Thyroid gland (tissue), 4 donors: ENCODE measurements at places on chromosomes 1 and 21. TPM values are rescaled to one million over a fixed set of nuclear protein-coding genes. Genes with fewer than 3 reads are reported as not detected.

DNA sequence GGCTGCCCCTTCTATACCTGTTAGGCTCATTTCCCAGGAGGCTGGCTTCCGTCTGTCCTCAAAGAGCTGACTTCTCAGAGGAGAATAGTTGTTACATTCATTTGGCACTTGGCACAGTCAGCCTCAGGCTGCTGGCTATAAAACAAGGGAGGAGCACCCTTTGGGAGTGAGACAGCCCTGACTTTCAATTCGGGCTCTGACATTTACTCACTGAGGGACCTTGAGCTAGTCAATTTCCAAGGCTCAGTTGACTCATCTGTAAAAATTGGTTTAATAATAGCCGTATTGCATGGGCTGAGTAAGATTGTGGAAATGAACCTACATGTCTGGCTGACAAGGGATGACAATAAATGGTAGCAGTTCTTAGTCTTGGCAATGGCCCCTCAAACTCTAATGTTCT lies 13.7 kb downstream of the ALX3 start:
- peaks cover 61% of the 10 kb centered on the region for H3K36me3 ChIP-seq
- H3K4me1 ChIP-seq = no peaks in the 10 kb centered on the region
- H3K4me3 ChIP-seq = no peak overlapping the region
- H3K27ac ChIP-seq = no peak overlapping the region
- no peaks in the 10 kb centered on the region for H3K27me3 ChIP-seq

GRCh38 chr1:201349092-201349491 lies 28.4 kb downstream of the TNNT2 start:
- DNase-seq = no peak
- no peak overlapping the region for H3K4me3 ChIP-seq
- no peak overlapping the region for H3K27ac ChIP-seq
- H3K27me3 ChIP-seq = no peaks in the 10 kb centered on the region

GRCh38 chr1:45769261-45769932 lies 18.9 kb upstream of the IPP start:
- H3K36me3 ChIP-seq = no peaks in the 10 kb centered on the region
- H3K27me3 ChIP-seq = no peaks in the 10 kb centered on the region
- DNase-seq = no peak
- H3K27ac ChIP-seq = no peak overlapping the region

- no peak overlapping the region for H3K27ac ChIP-seq
- no peak overlapping the region for H3K4me3 ChIP-seq
- H3K36me3 ChIP-seq = no peaks in the 10 kb centered on the region
- DNase-seq = no peak
- no peaks in the 10 kb centered on the region for H3K27me3 ChIP-seq
Observed at GRCh38 chr21:14955936-14956520, 108.8 kb downstream of the NRIP1 start.

DNA sequence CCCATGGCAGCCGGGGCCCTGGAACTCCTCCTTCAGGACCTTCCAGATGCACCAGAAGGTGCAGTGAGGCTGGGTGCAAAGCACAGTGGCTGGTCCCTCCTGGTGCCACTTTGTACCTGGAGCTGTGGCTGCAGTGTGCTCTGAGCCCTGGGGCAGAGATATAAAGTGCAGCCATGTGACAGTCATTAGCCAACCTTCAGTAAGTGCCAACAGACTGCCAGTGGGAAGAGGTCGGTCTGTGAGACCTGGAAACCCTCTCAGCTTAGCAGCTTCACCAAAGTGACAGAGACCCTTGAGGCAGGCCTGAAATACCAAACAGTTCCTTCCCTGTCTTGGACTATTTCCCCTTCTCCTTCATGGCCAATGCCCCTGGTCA lies 26.7 kb upstream of the NGF start:
- no peak overlapping the region for H3K27ac ChIP-seq
- H3K4me3 ChIP-seq = no peak overlapping the region
- no peaks in the 10 kb centered on the region for H3K27me3 ChIP-seq
- DNase-seq = no peak
- H3K36me3 ChIP-seq = no peaks in the 10 kb centered on the region

DNA sequence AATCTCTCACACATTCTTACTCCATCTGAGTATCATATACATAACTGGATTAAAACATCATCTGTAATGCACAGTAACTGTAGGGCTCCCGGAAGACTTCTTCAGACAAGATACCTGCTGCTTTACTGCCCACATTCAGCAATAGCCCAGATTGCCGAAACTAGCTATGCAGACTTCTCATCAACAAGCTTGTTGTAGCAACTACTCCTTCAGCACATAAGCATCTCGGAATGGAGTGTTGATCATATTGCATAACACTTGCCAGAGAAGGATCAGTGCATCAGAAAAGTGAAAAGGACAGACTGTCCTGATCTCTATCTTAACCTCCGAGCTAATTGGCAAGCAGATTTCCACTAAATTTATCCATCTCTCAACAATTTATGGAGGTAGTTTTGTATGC lies 354.6 kb upstream of the C1orf87 start:
- no peak for DNase-seq
- no peak overlapping the region for H3K4me3 ChIP-seq
- H3K27ac ChIP-seq = no peak overlapping the region
- H3K36me3 ChIP-seq = no peaks in the 10 kb centered on the region
- no peaks in the 10 kb centered on the region for H3K27me3 ChIP-seq

GRCh38 chr1:224745924-224746323 lies 129.8 kb downstream of the CNIH3 start:
- no peaks in the 10 kb centered on the region for H3K36me3 ChIP-seq
- H3K27ac ChIP-seq = no peak overlapping the region
- H3K4me1 ChIP-seq = no peaks in the 10 kb centered on the region
- H3K4me3 ChIP-seq = no peak overlapping the region

GRCh38 chr1:78045563-78045925 lies 222 bp upstream of the GIPC2 start:
- H3K36me3 ChIP-seq = no peaks in the 10 kb centered on the region
- DNase-seq = no peak
- H3K27ac ChIP-seq = no peak overlapping the region
- H3K4me1 ChIP-seq = no peaks in the 10 kb centered on the region
- H3K27me3 ChIP-seq = no peaks in the 10 kb centered on the region
- H3K4me3 ChIP-seq = peak overlapping the region; percentile 19

GRCh38 chr1:8169364-8170058 lies 143.4 kb upstream of the ERRFI1 start:
- H3K4me1 ChIP-seq = peaks cover 39% of the 10 kb centered on the region
- no peaks in the 10 kb centered on the region for H3K36me3 ChIP-seq
- H3K27me3 ChIP-seq = no peaks in the 10 kb centered on the region
- H3K4me3 ChIP-seq = no peak overlapping the region
- peak; percentile 73 for DNase-seq

- H3K36me3 ChIP-seq = no peaks in the 10 kb centered on the region
- H3K4me3 ChIP-seq = no peak overlapping the region
- no peak for DNase-seq
- H3K4me1 ChIP-seq = no peaks in the 10 kb centered on the region
Observed at GRCh38 chr1:182408435-182409075, 8.1 kb upstream of the TEDDM1 start.

DNA sequence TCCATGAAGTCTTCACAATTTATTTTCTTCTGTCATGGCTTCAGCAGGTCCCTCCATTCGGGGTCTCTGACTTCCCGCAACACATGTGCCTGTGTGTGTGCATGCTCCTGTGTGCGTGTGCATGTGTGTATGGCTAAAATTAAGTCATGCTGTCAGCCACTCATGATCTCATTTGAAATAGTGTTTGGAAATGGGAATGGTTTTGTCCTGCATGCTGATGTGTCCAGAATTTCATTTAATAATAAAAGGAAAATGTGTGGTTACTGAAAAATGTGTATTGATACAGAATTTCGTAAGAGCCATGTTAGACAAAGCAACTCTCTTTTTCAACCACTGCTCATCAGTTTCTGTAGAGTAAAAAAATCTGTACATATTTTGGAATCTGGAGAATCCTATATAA lies 123.8 kb upstream of the PRDX6 start:
- H3K4me3 ChIP-seq = no peak overlapping the region
- H3K27me3 ChIP-seq = no peaks in the 10 kb centered on the region
- no peak overlapping the region for H3K27ac ChIP-seq

- peak; percentile 68 for DNase-seq
- H3K4me3 ChIP-seq = peak overlapping the region; percentile 70
- peaks cover 28% of the 10 kb centered on the region for H3K4me1 ChIP-seq
- peak overlapping the region; percentile 93 for H3K27ac ChIP-seq
- no peaks in the 10 kb centered on the region for H3K27me3 ChIP-seq
- H3K36me3 ChIP-seq = no peaks in the 10 kb centered on the region
Observed at GRCh38 chr1:204493145-204493983, 1.2 kb downstream of the PIK3C2B start.

DNA sequence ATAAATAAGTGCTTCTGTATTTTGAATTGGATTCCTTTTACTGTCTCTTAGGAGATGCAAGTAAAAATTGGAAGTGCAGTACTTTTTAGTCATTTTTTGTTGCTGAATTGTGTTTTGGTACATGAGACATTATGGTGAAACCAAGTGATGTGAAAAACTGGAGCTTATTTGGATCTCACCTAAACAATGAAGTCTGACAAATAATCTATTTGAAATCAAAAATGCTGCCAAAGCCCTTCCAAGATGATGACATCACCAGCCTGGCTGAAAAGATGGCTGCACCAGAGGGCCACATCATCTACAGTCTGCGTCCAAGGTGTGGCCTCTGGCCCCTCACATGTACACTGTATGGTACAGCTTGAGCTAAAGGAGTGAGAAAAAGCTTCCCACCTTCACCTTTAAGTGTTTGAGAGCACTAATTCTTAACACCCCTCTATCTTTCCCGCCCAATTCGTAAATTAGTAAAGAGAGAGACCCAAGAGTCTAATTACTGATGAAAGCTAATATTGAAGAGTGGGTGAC lies 192.5 kb upstream of the ST6GALNAC5 start:
- no peak for DNase-seq
- H3K4me3 ChIP-seq = no peak overlapping the region
- H3K27ac ChIP-seq = no peak overlapping the region
- H3K36me3 ChIP-seq = no peaks in the 10 kb centered on the region
- H3K4me1 ChIP-seq = peaks cover 5% of the 10 kb centered on the region
- no peaks in the 10 kb centered on the region for H3K27me3 ChIP-seq

DNA sequence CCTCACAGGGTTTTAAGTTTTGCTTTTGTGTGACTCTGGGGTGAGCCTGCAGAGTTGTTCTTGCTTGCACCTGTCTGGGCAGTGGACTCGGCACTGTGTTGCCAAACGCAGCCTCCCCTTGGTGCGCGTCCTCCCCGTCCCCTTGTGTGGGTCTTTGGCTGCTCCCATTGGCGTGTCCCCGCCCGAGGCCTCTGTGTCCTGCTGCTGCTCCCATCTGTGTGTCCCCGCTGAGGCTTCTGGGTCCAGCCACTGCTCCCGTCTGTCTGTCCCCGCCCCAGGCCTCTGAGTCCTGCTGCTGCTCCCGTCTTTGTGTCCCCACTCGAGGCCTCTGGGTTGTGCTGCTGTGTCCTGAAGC lies 62.8 kb downstream of the PCNT start:
- H3K4me3 ChIP-seq = no peak overlapping the region
- no peak for DNase-seq
- no peaks in the 10 kb centered on the region for H3K4me1 ChIP-seq
- H3K27me3 ChIP-seq = no peaks in the 10 kb centered on the region
- peaks cover 10% of the 10 kb centered on the region for H3K36me3 ChIP-seq
- H3K27ac ChIP-seq = no peak overlapping the region

- no peaks in the 10 kb centered on the region for H3K4me1 ChIP-seq
- no peaks in the 10 kb centered on the region for H3K36me3 ChIP-seq
- no peak overlapping the region for H3K4me3 ChIP-seq
- no peak for DNase-seq
- H3K27ac ChIP-seq = no peak overlapping the region
Observed at GRCh38 chr1:93925206-93925605, 16.0 kb upstream of the GCLM start.

DNA sequence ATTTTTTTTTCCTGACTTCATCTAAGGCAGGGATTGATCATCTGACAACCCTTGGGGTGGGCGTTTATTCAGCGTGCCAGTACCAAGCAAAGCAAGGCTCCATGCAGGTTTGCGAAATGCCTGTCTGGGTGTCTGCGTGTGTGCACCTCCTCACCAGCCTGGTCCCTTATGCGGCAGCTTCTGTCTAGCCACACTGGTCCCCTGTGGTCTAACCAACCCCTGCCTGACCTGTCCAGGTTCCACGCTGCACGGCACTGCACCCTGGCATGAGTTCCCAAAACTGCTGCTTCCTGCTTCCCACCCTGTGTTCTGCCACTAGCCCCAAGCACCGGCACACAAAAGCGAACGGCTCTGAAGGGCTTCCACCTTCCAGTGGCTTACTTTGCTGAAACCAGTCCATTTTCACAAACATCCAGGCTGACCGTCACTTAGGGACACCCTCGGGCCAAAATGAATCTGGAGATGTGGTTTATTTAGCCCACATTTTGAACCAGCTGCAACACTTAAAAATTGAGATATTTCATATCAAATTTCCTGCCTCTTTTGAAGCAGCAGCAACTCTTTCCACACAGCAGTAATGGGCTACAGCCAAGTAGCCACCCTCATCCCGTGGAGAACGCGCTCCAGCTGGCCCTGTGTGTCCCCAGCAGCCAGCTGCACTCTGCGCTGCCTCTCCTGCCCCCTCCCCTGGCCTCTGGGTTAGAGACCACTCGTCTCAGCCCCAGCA lies 55.7 kb downstream of the HLCS start:
- no peaks in the 10 kb centered on the region for H3K27me3 ChIP-seq
- H3K4me3 ChIP-seq = no peak overlapping the region
- no peak overlapping the region for H3K27ac ChIP-seq
- no peaks in the 10 kb centered on the region for H3K4me1 ChIP-seq

Gene OR6N1
- not detected for total RNA-seq

Gene RAB7B
- total RNA-seq = 4.8 TPM

Gene ATAD3C
- 21.3 TPM for total RNA-seq

Gene COQ8A
- 25.1 TPM for total RNA-seq

Gene ATP5PB
- total RNA-seq = 234 TPM

Gene FAM177B
- not detected for total RNA-seq

Gene KRTAP11-1
- not detected for total RNA-seq

Gene OR2W3
- 8.8 TPM for total RNA-seq

Gene EPS8L3
- total RNA-seq = not detected

Gene RBM11
- total RNA-seq = 14.8 TPM

Gene TRIM67
- not detected for total RNA-seq
